CD4-positive, alpha-beta T cell (primary cell): ENCODE measurements at places on chromosomes 13 and 19.

DNA sequence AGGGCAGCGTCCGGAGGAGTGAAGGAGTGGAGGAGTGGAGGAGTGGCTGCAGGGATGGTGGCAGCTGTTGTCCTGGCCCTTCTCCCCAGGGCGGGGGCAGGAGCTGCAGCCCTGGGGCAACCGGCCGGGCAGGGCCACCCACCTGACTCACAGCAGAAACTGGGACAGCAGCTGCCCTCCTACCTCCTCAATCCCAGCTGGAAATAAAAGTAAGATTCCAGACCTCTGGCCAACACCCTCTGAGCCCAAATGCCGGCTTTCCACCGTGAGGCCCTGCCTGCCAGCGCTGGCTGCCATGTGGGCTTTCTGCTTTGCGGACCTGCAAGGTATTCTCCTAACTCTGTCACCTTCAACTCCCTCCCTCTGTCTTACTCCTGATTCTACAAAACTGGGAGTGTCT, 3.3 kb upstream of the CLPP start:
- DNase-seq, result no peak

- DNase-seq, result no peak
These were observed 165.5 kb upstream of the KLF12 start for GRCh38 chr13:74299721-74300120.

- no peak for DNase-seq
These were observed 118.5 kb downstream of the SOX1 start for GRCh38 chr13:112185466-112185865.

- no peak for DNase-seq
These were observed 23.4 kb downstream of the GPX4 start for GRCh38 chr19:1126984-1127760.

- no peak for DNase-seq
These were observed 682 bp downstream of the PIK3R2 start for GRCh38 chr19:18153556-18154134.

DNA sequence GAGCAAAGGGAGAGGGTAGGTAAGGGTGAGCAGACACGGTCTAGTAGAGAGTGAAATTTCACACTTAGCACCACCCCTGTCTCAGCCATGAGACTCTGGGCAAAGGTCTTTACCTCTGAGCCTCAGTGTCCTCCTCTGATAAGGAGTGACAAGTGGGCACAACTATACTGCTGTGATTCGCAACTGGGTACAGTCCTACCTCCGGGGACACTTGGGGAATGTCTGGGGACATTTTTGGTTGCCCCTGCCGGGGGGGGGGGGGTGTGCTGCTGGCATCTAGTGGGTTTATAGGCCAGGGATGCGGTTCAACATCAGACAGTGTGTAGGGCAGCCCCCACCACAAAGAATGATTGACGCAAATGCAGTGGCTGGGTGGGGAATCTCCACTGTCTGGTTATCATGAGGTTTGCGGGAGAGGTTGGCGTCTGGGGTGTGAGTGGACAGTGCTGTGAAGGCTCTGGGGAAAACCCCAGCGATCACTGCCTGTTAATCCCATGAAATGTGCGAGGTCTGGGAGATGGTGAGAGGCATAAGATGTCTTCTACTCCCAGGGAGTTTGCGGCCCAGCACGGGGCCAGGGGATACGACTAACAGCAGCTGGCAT, 4.3 kb downstream of the NACC1 start:
- no peak for DNase-seq

DNA sequence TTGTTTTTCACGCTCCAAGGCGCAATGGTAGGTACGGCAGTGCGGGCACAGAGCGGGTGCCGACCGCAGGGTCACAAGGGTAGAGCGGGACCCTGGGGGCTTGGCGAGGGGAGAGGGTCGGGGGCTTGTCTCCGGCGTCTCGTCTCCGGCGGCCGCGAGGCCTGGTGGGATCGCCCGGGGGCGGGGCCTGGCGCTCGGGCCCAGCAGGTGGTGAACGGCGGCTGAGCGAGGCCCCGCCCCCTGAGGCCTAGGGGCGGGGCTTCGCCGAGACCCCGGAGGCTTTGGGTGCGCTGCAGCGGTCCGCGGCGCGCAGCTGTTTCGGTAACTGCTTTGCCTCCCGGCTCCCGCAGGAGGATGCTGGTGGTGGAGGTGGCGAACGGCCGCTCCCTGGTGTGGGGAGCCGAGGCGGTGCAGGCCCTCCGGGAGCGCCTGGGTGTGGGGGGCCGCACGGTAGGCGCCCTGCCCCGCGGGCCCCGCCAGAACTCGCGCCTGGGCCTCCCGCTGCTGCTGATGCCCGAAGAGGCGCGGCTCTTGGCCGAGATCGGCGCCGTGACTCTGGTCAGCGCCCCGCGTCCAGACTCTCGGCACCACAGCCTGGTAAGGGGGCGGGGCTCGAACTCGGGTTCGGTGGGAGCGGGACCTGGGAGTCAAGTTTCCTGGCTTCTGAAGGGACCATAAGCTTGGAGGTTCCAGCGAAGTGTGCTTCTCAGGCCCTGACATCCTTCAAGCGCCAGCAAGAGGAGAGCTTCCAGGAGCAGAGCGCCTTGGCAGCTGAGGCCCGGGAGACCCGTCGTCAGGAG, at the start of gene TSEN34:
TSS of gene TSEN34 (plus strand) at position 298 of the 800 bp plus-strand sequence. CDS start at position 355, 57 bp downstream.
- peak; percentile 90 for DNase-seq

DNA sequence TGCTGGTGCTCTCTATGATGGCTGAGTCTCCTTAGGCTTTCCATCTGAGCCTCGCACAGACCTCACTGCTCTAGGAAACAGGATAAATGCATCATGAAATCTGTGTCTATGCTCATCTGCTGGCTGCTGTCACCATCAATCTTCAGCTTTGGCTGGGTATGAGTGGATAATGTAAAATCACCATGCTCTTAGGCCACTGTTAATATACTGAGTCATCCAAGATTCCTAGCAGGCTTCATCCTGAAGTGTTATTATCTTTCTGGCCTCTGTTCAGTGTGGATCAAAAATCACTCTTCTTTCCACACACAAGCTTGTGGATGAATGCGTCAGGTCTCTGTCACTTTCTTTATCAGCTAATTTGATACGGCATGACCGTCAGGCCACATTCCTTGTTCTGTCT, 317.4 kb downstream of the NALCN start:
- DNase-seq, result no peak

- no peak for DNase-seq
These were observed 118.0 kb downstream of the KDM4B start for GRCh38 chr19:5086725-5087439.

DNA sequence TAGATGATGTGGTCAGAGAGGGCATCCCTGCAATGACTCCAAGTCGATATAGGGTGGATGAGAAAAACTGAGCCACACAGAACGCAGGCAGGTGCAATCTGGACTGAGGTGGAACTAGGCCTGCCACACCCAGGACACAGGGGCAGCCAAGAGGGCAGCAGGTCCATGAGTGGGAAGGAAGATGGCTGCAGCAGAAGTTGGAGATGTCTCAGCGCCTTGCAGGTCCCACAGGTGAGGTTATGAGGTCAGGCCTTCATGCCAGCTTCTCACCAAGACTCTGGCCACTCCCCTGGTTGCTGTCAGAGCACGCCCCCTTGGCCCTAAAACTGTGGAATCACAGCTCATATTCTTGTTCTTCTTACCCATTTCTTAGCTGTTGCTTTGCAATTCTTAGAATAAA, 147.7 kb upstream of the VSTM2B start:
- no peak for DNase-seq

DNA sequence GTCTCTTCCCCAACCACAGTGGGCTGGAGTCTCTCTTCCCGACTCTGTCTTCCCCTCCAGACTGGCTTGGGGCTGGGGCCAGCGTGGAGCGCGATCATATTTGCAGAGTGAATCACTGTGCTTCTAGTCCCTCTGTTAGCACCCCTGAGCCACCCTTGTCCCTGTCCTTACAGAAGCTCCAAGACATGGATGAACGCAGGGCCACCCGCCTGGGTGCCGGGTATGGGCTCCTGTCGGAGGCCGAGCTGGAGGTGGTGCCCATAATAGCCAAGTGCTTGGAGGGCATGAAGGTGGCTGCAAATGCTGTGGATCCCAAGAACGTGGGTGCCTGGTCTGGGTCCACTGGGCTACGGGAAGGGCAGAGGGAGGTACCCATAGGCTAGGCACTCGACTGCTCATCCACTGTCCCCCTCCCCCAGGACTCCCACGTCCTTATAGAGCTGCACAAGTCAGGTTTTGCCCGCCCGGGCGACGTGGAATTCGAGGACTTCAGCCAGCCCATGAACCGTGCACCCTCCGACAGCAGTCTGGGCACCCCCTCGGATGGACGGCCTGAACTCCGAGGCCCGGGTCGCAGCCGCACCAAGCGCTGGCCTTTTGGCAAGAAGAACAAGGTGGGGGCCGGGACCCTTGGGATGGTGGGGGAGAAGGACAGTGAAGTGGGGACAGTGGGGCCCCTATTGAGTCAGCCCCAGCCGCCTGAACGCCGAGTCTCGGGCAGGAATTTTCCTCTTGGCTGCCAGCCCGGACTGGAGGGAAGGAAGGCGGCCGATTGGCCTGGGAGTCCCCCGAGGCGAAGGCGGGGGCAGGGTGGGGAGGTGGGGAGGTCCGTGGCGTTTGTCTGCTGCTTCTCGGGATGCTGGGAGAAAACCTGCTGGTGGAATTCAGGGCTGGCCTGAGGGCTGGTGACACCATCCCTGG, 5.2 kb downstream of the TRIP10 start:
- no peak for DNase-seq

DNA sequence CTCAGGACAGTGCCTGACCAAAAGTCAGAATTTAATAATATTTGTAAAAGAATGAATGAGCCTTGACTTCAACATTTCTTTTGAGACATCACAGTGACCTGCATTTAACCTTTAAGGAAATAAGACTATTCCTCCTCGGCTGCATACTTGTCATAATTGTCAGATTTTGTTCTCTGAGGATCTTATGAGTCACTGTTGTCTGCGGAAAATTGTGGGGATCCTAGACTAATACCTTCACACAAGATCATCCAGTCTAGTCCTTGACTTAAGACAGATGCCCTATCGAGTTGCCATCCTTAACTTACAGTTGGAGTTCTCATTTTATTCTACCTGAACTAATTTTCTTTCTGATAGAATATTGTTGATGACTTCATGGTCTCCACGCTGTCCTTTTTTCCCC, 198.4 kb downstream of the DLEU7 start:
- no peak for DNase-seq

- DNase-seq, result no peak
These were observed 572.7 kb downstream of the FGF9 start for GRCh38 chr13:22243469-22244163.

DNA sequence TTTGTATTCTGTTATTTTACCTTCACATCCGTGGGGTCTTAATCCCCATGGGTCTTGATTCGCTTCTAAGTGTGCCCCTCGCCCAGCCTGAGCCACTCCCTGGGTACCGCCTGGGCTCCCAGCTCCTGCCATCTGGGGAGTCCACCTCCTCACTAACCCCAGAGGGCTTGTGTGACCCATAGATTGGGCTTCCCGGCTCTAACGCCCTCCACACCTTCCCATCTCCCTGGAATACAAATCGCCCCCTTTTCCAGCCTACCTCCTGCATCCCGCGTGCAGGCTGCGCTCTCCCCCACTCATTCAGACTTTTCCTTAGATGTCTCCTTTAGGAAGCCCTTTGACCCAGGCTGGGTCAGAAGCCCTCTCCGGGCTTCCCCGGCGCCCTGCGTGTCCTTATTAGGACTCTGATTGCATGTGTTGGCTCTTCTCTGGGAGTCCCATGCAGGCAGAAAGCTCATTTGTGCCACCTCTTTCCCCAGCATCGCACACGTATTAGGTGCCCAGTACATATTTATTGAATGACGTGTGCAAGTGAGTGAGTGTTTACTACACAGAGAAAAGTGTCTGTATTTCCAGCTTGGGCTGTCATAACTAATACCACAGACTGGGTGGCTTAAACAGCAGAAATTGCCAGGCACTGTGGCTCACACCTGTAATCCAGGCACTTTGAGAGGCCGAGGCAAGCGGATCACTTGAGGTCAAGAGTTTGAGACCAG, 757 bp downstream of the CCDC124 start:
- DNase-seq, result no peak

- no peak for DNase-seq
These were observed 16.2 kb downstream of the PLPP2 start for GRCh38 chr19:275000-275399.

DNA sequence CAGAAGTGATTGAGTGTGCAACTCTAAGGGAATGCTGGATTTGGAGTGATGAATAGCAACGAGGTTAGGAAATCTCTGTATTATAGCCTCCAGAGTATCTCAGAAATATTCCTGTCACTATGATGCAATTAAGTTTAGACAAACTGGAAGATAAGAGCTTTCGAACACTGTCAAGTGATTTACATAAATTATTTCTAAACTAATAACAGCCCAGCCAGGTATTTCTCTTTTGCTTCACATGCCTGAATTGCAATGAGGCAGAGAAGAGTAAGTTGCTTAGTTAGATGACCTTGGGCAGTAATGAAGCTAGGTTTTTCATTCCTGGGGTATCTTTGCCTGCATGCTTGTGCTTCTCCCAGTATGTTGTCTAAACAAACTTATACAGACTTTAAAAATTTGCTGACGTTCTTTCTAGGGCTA, 134.5 kb downstream of the LMO7 start:
- no peak for DNase-seq

DNA sequence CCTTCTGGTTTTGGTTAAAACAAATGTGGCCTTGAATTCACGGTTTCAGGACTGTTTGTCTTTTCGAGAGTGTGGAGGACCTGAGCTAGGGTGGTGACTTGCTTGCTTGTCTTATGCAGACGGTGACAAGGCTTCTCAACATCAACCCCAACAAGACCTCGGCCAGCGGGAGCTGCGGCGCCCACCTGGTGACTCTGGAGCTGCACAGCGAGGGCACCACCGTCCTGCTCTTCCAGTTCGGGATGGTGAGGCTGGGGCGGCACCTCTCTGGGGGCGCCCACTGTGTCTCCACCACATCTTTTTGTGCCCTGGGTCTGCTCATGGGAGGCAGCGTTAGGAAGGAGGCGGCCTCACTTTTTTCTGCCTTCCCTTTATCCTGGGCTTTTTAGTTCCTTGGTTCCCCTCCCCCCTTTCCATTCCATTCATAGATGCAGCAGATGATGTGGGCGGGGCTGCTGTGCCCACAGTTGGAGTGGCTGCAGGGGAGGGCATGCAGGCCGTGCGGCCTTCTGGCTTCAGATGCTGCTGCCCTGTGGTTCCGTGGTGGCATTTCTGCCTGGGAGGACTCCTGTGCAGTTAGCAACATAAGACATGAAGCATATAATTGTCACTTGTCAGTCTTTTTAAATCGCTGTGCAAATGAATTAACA, 23.3 kb downstream of the LAMP1 start:
- no peak for DNase-seq
